ENCODE measurements at places on chromosomes 1 and 21. TPM values are rescaled to one million over a fixed set of nuclear protein-coding genes. Genes with fewer than 3 reads are reported as not detected.

DNA sequence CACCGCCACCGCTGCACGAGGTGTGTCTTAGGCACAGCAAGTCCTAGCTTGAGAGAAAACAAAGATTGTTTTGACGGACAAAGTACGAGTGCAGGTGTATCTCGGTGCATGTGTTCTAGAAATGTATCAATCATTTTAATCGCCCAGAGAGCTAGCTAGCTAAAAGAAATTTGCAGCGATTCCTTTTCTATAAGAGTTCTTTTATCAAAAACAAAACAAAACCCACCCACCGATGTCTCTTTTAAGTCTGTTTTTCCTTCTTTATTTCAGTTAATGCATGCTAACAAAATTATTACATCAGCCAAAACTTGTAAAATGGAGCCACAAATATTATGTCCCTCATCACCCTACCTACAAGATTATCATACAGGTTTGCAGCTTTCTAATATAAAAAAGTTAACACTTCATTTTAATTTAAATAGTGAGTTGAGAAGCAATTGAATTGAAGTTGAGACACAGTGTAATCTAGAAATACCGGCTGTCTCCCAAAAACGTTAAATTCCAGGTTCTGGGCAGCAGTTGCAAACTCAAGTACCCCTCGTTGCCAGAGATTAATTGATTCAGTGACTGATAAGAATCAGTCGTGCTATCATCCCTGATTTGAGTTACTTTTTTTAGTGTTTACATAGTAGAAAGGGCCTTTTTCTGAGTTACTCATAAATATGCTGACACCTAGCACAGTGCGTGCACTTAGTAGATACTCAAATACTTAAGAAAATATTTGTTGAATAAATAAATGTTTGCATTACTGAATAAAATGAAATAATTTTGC, 1.5 kb upstream of the SYDE2 start:
- no peak for DNase-seq

GPR37L1 gene
- total RNA-seq, result not detected

LMOD1 gene
- total RNA-seq, result 9.6 TPM

NHLH1 gene
- not detected for total RNA-seq

ARMH1 gene
- 0.70 TPM for total RNA-seq

ERG gene
- total RNA-seq, result 15.5 TPM

DNA sequence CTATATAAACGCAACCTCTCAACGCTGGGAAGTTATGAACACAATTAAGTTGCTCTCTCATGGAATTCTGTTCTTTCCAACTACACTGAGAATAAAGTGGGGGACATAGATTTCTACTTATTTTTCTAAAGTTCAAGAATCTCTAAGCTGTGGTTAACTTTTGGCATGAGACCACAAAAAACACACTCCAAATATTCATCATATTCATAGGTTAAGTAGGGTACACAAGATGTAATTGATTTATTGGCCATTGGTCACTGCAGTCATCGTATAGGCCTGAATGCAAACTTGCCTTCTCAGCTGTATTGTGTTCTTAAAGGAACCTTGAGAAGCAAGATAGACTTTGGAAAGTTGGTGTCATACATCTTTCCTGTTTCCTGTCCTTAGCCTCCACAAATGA, 40.3 kb downstream of the PRRX1 start:
- no peak for DNase-seq

DNA sequence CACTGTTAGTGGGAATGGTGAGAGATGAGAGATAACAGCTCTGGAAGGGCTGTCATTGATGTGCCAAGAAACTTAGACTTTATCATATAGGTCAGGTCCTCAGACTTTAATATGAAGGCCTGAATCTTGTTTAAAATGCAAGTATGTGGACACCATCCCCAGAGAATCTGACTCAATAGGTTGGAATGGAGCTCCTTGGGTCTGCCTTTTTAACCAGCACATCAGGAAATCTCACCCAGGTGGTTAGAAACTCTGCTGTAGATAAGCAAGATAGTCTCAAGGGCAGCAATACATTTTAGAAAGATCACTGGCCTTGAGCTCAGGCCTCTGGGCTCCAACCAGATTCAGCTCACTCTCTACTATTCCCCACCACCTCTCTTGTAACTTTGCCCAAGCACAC, 180.4 kb downstream of the SLC44A5 start:
- no peak for DNase-seq

GRCh38 chr1:9203511-9203982, 31.0 kb upstream of the H6PD start:
- DNase-seq, result no peak

GRCh38 chr1:19448491-19449439, 36.6 kb downstream of the CAPZB start:
- no peak for DNase-seq

DNA sequence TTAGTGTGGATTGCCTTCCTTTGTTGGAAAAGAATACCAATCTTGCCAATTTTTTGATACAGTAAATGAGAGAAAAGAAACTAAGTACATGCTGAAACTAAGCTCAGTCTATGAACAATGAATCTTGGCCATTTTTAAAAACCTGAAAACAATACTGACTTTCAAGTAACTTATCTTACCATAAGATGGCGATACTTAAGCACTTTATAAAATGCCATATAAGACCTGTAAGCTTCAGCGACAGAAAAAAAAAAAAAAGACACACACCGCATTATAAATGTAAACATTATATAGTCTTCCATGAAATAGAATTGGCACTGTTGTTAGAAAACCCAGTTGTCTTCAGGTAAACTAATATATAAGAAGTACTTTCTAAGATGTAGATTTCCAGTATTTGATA, 3.0 kb downstream of the OLFM3 start:
- no peak for DNase-seq

EPHA2 gene
- total RNA-seq, result 26.1 TPM

ITLN2 gene
- total RNA-seq, result not detected

GPR157 gene
- 23.0 TPM for total RNA-seq

- no peak for DNase-seq
These were observed 31.9 kb upstream of the SARS1 start for GRCh38 chr1:109181807-109182163.

DNA sequence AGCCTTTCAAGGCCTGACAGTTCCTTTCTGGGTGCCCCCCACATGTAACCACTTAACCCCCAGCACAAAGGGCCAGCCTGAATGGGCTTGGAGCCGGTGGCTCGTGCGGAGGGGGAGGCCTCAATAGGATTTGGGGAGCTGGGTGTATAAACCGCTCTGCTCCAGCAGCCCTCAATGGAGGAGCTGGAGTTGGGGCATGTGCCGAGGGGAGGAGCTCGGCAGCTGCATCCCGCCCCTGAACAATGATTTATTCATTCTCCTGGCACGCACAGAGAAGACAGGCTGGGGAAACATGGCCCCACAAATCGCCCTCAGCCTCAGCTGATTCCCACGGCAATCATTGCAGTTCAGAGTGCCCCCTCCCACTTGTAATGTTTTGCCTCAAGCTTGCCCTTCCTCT, 6.9 kb upstream of the C1orf216 start:
- no peak for DNase-seq

Data from cardiac septum (tissue), 1 donor.